ENCODE measurements at places on chromosomes 3 and 15.

GRCh38 chr3:43855674-43856299 is 165.0 kb downstream of the ABHD5 start:
- no peak for DNase-seq

DNA sequence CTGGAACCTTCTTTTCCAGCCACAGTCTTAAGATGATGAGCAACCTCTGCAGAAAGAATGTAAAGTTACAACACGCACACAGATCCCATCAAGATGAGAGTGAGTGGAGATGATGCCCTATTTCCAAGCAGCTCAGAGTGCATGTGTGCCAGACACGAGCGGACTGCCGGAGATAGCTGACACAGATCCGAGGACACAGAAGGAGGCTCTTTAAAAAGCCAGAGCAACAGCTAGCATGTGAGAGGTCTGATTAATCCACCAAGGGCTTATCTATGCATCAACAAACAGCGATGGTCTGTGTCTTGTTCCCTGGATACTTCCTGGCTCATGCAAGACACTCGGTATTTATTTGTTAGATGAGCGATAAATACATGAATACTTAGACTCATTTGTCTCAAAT is 128.6 kb upstream of the DLG1 start:
- no peak for DNase-seq

- DNase-seq = no peak
Observed at GRCh38 chr3:130565224-130565623, 48.2 kb downstream of the COL6A6 start.

DNA sequence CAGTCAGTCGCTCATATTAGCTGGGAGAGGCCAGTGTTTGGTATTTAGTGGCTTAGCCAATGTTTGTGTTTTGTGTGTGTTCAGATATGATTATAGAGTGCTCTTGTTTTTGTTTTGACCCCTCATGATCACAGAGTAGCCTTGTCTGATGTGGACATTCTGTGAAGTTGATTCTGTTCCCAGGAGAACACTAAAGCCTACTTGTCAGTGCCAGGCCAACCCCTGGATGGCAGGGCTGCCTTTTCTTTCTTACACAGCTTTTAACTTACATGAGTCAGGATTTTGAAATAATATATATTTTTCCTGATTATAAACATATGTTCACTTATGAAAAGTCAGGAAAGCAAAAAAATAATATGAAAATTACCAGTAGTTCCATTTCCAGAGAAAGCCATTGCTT is 11.9 kb downstream of the CFAP161 start:
- DNase-seq = no peak

GRCh38 chr3:111299192-111299615 is 227.6 kb downstream of the NECTIN3 start:
- DNase-seq = no peak

DNA sequence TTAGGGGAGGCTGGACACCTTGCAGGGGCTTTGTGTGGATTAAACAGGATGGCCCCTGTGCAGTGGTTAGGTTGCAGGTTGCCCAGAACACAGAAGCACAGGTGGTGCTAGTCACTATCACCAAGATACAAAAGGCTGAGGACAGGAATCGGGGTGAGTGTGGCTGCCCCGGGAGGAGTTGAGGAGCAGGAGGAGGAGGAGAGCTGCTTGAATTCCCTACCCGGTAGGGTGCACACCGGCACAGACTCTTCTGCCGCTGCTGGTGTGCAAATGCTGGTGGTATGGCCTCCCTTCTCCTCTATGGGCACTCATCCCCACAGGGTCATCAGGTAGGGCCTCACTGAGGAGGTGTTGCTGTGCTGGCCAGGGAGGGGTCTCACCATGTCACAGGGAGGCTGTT is 67.5 kb upstream of the SMAD6 start:
- DNase-seq = no peak

GRCh38 chr3:133967992-133968892 is 61.5 kb downstream of the SLCO2A1 start:
- no peak for DNase-seq

DNA sequence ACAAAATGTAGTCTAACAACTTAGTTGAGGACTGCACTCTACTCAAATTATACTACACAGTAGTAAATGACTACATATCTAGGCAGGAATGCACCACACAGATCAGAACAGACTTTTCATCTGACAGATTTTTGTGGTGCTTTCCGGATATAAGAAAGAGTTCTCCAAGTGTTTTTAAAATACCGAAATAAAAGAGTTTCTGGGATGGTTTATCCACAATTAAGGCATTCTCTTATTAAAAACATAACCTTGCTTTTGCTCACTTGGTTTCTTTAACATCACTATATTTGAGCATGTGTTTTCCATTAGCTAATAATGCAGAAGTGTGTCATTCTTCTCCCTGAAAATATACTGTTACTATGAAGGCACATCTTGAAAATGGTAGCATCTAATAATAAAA is 132.9 kb downstream of the MAGI1 start:
- DNase-seq = no peak

- no peak for DNase-seq
Observed at GRCh38 chr15:27665002-27665401, 434.1 kb downstream of the OCA2 start.

DNA sequence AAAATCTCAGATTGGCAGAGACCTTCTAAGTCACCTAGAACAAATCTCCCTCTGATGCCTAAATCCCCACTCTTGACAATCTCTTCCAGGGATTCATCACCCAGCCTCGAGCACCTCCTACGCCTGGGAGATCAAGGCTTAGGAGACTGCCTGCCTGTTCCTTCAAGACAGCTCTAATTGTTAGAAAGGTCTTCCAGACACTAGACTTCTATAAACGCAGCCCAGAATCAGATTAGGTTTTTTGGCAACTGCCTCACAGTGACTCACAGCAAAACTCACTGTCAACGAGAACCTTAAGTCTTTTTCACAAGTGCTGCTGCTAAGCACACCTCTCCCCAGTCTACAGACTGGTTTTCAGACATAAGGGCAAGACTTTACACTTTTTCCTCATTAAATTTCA is 23.1 kb downstream of the SRGAP3 start:
- DNase-seq = no peak

GRCh38 chr3:99526921-99527320 is 111.5 kb upstream of the COL8A1 start:
- DNase-seq = no peak

GRCh38 chr3:160546727-160547126 is 18.6 kb downstream of the KPNA4 start:
- DNase-seq = no peak

DNA sequence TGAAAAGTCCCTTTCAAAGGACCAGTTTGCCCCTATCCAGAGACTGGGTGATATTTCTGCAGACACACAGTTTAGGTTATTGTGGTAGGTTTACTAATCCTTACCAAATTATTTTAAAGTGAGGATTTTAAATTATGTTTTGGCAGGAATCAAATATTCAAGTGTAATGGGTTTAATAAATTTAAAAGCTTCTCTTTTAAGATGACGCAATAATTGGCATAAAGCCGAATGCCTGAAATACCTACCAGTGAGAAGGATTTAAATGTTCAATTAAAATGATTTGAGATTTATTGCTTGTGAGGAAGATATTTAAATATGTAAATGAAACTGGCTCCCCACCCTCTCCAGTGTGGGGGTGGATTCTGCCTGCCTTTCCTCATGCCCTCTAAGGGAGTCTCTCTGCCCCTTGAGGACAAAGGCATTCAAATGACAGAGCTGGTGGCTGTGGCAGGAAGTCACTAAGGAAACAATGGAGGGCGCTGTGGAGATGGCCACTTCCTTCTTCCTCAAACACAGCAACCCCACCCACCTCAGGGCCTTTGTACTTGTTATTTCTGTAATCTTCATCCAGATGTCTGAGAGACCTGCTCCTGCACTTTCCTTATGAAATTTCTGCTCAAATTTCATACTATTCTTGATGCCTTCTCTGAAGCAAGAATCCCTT is 131.7 kb downstream of the TNIK start:
- DNase-seq = no peak

- DNase-seq = no peak
Observed at GRCh38 chr3:173653781-173654180, 256.2 kb downstream of the NLGN1 start.

DNA sequence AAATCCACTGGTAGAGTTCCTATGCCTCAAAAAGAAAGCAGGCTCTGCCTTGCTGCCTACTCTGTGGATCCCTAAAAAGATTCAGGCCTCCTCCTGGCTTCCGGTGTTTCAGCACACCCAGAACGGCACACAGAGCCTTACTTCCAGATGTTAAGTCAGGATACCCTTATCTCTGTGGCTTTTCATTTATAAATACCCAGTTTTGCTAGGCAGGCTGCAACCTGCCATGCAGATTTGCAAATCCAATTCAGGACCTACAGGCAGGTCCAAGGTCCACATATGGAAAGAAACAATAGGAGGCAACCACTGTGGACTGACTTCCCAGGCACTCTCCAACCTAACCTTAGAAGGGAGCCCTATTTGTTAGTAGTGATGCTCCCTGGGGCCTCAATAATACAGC is 30.7 kb downstream of the EFL1 start:
- DNase-seq = no peak

- DNase-seq = no peak
Observed at GRCh38 chr3:150149651-150150051, 179.0 kb upstream of the PFN2 start.

- peak; percentile 18 for DNase-seq
Observed at GRCh38 chr3:46566040-46566641, at the start of gene LRRC2. TSS of gene LRRC2 (minus strand) at chr3:46566302. CDS start at chr3:46551591, 14,711 bp downstream.

DNA sequence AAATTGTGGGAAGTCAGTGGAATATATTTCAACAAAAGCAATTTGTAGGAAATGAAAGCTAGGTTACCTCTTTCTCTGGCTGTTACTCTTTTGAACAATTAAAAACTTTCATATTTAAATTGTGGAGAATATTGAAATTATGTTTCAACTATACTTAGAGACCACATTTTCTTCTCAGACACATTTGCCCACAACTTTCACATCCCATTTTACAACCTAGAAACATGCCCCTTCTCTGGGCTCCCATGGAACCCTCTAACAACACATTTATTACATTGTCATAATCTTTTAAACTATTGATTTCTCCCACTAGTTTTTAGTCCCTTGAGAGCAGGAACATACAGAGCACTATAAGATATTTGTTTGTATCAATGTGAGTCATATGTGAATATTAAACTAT is 211.7 kb upstream of the TTC14 start:
- DNase-seq = no peak

DNA sequence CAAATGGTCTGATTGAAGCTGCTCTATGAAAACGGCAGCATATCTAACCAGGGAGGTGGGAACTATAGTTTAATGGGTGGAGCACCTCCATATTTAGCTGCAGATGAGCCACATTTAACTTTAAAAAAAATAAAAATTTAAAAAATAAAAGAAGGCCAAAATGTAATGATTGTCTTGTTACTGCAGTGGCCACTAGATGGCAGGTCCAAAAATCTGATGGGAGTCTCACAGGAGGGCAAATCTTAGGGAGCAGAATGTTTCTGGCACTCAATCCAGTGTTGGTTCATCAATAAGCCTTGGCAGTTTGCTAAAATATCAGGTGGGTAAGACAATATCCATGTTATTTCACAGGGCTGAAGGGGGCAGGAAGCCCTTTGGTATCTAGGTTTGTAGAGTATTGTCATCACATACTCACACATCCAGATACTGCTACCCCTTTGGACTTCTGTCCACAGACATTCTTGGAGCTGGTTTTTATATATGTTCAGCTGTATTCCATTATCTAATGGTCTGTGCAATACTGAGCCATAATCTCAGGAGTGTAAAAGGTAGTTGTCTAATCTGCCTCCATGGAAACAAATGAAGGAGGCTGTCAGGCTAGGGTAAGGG is 233.3 kb downstream of the TIGIT start:
- no peak for DNase-seq

DNA sequence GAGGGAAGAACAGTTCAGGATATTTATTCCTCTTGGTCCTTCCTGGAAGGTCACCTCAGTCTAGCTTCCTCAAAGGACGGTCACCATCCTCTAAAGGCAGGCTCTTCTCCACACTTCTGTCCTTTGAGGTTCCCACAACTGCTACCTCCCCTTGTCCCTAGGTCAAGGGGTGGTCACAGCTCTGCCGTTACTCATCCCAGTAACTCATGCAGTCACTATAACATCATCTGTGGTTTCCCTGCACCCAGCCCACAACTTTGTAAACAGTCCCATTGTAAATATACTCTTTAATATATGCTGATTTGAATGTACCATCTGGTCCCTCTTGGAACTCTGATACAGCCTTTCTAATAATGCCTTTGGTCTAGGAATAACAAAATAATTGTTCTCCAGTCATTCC is 887.4 kb downstream of the FHIT start:
- DNase-seq = no peak

DNA sequence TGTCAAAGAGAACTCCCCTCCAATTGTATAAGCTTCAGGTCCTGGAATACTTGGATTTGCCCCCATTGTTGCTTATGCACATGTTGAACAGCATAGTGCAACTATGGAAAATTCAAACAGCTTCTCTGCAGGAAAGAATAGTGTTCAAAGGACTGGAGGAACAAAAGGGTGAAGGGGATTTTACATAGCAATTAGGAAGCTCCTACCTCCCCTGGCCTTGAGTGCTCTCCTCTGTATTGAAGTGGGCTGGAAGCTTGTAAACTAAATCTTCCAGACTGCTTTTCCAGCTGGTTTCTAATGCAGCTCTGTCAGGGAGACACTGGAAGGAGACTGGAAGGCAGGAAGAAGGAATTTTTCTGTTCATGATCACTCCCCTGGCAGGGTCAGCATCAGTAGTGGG is 7.2 kb upstream of the ELP6 start:
- DNase-seq = no peak

GRCh38 chr15:95609096-95609495 is 721.4 kb upstream of the NR2F2 start:
- DNase-seq = no peak

DNA sequence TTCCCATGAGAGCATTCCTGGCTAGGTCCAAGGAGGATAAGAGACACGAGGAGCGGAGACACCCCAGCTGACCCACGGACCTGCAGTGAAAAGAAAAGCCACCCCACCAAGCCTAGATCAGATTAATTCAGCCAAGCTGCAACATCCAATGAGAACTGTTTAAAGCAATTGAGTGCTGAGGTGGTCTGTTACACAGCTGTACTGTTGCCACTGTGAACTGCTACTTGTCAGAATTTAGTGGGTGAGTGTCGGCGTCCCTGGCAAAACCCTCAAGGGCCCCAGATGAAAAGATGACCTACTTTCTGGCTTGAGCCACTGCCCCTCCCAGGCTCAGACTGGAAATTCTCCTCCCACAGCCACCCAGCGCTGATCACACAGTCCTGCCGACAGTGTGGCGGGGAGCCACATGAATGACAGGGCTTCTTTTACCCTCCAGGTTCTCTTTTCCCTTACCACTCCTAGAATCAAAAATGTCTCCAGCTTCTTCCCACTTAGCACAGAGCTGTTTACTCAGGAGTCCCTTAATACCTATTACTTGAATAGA is 26.4 kb upstream of the KBTBD12 start:
- no peak for DNase-seq

- no peak for DNase-seq
Observed at GRCh38 chr3:31590650-31591049, 57.9 kb downstream of the STT3B start.
